ENCODE measurements at places on chromosomes 11 and 22. TPM values are rescaled to one million over a fixed set of nuclear protein-coding genes. Genes with fewer than 3 reads are reported as not detected.
A peak's percentile ranks its signal among the peaks of the same experiment; 100 is the strongest.

DNA sequence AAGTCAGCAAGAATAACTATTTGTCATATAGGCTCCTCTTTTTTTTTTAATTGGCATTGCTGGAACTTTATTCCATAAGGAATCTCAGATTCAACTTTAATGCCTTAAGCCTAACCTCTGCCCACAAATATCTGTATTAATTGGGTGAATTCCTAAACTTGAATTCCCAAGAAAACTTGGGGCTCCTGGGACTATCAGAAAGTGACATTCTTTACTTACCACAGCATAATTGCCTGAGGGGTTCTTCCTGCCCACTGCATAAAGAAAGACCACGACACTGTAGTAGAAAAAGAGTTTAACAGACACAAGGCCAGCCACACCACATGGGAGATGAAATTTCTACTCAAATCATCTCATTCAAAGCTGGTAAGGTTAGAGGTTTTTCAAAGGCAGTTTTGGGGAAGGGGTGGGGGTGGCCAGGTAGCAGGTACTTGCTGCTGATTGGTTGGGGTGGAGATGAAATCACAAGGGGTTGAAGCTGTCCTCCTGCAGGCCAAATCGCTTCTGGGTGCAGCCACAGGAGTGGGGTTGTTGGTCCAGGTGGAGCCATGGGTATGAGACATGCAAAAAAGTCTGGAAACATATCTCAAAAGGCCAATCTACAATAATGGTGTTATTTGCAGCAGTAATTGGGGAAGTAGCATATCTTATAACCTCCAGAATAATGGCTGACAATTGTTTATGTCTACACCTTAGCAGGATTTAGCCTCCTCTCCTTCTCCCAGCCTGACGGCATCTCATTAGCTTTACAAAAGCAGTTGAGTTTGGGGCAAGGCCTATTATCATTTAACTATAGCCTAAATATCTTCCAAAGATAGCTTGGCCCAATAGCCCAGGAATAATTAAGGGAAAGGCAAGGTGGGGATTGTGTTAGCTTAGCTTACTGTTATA, 4.8 kb upstream of the NLRP10 start:
- H3K27me3 ChIP-seq, result no peaks in the 10 kb centered on the region
- no peaks in the 10 kb centered on the region for H3K36me3 ChIP-seq
- H3K27ac ChIP-seq, result no peak overlapping the region
- H3K4me1 ChIP-seq, result no peaks in the 10 kb centered on the region
- DNase-seq, result no peak

TSGA10IP gene
- total RNA-seq, result not detected

DNA sequence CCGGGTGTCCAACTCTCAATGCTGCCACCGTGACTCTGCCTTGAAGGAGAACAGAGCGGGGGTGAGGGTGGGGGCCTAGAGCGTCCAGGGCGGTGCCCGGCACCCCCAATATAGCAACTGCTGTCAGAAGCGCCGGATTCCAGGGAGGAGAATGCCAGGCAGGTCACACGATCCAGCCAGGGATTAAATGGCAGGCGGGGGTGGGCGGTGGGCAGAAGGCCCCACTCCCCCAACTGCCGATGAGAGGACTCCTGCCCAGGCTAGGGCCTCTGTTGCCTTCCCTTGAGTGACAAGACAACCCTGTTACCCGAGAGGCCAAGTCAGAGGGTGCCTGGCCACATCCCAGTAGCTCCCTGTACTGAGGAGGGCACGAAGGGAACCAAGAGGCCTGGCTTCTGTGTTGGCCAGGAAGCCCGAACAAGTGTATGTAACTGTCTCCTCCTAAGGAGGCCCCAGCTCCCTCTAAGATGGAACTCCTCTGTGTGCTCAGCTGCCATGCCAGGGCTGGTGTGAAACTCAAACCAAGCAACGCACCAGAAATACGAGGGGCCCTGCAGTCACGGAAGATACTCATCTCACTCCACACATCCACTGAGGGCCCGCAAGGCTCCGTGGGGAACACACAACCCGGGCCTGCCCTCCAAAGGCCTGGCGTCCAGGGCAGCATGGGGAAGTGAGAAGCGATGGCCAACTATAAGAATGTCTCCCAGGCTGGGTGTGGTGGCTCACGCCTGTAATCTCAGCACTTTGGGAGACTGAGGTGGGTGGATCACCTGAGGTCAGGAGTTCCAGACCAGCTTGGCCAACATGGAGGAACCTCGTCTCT, 3.0 kb downstream of the PACSIN3 start:
- H3K27me3 ChIP-seq, result no peaks in the 10 kb centered on the region
- no peak overlapping the region for H3K4me3 ChIP-seq
- DNase-seq, result no peak
- H3K36me3 ChIP-seq, result no peaks in the 10 kb centered on the region
- no peaks in the 10 kb centered on the region for H3K4me1 ChIP-seq

GVQW3 gene
- total RNA-seq, result 5.0 TPM

DCHS1 gene
- 3.0 TPM for total RNA-seq

DNA sequence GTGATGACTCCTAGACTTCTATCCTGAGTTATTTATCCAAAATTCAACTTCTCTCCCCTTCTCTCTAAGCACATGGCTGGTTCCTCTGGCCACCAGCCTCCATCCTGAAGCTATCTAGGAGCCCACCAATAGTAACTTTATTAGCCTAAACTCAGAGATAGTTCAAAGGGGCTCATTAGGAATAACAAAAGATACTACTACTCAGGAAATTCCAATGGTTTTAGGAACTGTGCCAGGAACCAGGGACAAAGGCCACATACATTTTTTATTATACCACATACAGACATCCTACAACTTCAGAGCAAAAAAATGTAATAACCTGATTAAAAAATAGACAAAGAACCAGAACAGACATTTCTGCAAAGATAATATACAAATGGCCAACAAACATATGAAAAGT, 27.9 kb downstream of the SLC25A17 start:
- H3K36me3 ChIP-seq, result no peaks in the 10 kb centered on the region
- no peaks in the 10 kb centered on the region for H3K4me1 ChIP-seq
- H3K4me3 ChIP-seq, result no peak overlapping the region
- no peak for DNase-seq

- DNase-seq, result no peak
- peak overlapping the region; percentile 53 for H3K27ac ChIP-seq
- H3K27me3 ChIP-seq, result no peaks in the 10 kb centered on the region
- no peaks in the 10 kb centered on the region for H3K36me3 ChIP-seq
These were observed 687 bp upstream of the ARSA start for GRCh38 chr22:50628543-50629134.

Measured in pancreas (tissue), 10 donors.